ENCODE measurements at places on chromosomes 4 and X.

- no peak for DNase-seq
Measured at GRCh38 chr4:136763919-136764318, 768.4 kb downstream of the PCDH18 start.

GRCh38 chr4:34309383-34309906 lies 1934.9 kb downstream of the ARAP2 start:
- DNase-seq = no peak

DNA sequence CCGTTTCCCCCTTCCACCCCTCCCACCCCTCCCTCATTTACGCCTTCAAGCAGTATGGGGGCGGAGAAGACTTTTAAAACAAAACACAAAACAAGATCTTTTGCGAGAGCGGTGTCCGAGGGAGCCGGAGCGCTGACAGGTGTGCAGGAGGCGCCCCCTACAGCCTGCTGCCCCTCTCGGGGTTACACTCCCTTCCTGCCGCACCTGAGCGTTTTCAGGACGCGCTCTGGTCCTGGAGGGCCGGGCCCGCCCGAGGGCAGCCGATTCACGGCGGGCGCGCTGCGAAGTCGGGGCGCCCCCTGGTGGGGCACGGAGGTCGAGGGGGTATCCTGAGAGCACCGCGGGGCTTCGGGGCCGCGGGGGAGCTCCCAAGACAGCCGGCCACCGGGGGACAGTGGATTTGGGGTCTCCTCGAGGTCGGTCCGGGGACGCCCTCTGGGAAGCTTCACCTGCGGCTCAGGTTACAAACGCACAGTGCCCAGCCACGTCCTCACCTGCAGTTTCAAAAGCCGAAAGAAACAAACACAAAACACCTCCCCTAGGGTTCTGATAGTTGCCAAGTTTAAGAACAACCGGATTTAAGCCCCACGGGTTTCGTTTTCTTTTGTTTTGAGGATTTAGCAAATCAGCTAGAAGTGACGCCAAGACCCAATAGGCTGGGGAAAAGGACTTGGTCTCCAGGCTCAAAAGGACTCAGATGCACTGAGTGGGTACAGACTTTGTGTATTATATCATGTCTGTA lies 8.0 kb upstream of the NEUROG2 start:
- DNase-seq = peak; percentile 59

DNA sequence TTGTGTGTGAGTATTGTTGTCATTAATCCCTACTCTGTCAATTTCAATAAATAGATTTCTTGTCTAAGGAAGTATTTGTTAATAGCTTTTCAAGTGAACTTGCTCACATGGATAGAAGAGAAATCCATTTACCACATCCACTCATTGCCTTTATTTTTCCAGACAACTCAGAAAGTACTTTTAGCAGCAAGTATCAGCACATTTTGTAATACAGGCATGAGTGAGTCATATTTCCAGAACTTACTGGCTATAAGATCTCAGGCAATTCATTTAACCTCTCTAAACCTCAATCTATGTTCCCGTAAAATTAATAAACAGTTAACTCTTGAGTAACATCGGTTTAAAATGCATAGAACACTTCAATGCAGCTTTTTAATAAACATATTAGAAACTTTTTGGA lies 317.9 kb upstream of the PCDH7 start:
- no peak for DNase-seq

GRCh38 chrX:152896450-152896849 lies 1.4 kb upstream of the ZNF185 start:
- no peak for DNase-seq

- no peak for DNase-seq
Measured at GRCh38 chr4:7647186-7647585, 212.5 kb upstream of the PSAPL1 start.

- DNase-seq = no peak
Measured at GRCh38 chr4:98945297-98945850, 16.4 kb upstream of the EIF4E start.

GRCh38 chr4:78627046-78627965 lies 75.7 kb downstream of the ANXA3 start:
- DNase-seq = no peak

GRCh38 chr4:70678383-70678999 lies 9.8 kb upstream of the UTP3 start:
- no peak for DNase-seq

DNA sequence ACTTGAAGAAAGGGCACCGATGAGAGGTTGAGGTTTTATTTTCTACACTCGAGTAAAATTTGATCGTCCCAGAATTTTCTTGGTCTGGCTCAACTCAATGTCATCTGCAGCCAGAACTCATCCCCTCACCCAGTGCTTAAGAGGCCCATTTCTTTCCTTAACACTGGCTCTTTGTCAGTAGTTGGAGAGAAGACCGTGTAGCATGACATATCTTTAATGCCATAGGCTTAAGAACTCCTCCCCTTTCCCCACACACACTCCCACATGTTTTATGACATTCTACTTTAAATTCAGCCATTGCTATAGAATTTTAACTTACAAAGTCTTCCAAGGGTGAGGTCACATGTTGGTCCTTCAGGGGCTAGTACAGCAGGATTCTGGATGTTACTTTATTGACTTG lies 44.2 kb upstream of the ZNF827 start:
- DNase-seq = no peak

- DNase-seq = no peak
Measured at GRCh38 chrX:17067534-17067933, 121.1 kb downstream of the REPS2 start.
